ENCODE measurements at places on chromosomes 5 and 9.

GRCh38 chr5:652773-653350 lies 40.3 kb downstream of the TPPP start:
- no peak for DNase-seq

DNA sequence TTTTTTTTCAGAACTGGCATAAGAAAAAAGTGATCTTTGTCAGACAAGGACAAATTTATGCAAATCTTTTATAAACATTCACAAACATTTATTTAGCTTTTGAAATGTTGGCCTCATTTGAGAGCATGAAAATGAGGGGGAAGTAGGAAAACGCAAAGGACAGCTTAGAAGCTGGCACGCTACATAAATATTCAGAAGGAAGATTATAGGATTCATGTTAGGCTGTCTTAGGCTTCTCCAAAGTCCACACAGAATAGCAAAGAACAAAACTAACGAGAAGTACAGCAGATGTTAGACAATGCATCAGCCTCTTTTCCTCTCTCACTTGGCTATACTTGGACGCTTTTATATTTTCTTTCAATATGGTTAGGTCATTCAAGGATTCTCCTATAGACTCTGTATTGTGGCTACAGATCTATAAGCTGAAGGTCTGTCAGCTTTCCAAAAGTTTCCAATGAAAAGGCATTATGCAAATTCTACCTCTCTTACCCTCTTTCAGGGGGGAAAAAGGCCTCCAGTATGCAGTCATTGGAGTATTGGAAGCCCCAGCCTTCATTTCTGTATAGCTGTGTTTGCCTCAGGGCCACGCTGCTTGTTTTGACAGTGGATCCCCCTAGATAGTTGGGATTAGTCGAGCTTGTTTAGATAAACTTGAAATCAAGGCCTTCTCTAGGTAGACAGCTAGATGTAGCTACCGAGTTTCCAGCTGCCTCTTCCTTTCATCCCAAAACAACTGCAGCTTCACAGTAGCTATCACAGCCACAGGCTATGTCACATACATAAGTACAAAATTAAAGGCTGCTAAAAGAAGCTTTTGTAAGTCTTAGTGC lies 153.0 kb downstream of the DENND1A start:
- no peak for DNase-seq

- DNase-seq, result no peak
Measured at GRCh38 chr9:115882911-115883310, 270.7 kb upstream of the PAPPA start.

- DNase-seq, result no peak
Measured at GRCh38 chr5:93874080-93874479, 132.7 kb upstream of the POU5F2 start.

DNA sequence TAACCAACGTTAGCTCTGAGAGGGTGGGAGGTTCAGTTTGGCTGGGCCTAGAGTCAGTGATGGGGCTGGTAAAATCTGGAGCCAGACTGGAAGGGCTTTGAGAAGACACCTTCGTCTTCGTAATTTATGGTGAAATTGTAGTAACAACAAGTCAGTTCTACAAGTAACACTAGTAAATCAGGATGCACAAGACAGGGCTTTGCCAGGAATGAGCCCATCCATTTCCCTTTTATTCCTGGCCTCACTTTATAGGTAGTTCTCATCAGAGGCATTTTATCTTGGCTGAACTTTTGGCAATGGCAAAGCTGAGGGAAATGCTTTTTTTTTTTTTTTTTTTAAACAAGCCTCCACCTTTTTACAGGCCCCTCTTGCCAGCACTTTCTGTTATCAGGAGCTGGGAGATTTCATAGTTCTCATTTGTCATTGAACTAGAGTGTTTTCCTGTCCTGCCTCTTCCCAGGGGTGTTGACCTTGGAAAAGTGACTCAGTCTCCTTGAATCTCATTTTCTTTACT lies 110.5 kb upstream of the KLF4 start:
- DNase-seq, result no peak

Measured in HFF-Myc (cell line).